ENCODE measurements at places on chromosomes 3 and 15.

DNA sequence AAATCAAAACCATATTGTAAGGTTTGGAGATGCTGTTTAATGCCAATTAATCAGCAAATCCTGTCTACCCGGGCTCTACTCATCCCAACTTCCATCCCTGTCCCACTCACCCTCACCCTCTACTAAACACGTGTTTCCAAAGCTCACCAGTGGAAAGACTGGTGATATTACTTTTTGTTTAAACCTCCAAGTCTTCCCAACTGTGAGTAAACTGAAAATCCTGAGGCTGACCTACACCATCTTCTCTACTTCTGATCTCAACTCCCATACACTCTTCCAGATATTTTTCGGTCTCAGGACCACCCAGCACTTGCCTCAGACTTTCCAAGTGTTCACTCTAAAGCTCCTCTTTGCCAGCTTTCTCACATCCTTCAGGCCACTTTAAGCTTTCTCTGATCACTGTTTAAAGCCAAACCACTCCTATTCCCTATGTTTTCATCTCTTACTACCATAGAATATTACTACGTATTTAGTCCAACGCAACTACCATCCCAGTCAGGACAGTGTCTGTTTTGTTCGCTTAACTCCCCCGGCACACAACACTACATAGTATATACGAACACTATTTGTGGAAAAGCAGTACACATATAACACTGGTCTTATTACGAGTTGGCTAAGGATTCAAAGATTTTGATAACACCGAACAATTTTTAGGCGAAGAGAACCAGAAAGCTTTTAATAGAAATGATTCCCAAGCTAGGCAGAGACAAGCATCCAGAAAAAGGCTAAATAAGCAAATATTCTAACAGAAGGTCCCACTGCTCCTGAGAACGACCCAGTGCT, 684 bp downstream of the RPL4 start:
- no peak for DNase-seq

DNA sequence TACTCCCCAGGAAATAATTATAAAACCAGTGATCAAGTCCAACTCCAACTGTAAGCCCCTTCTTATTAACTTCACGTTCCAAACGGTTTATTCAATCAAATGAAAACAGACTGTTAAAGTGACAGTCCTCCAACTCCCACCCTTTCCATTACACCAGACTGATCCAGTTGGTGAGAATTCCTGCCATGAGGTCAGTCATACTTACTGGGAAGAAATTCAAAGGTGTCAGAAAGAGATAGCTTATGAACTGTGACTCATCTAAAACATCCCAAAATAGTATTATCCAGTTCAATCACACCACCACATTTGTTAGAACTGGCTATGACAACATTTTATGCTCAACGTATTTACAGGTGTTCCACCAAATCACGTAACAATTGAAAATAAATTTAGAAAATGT, 19.5 kb downstream of the SMARCC1 start:
- DNase-seq: no peak

DNA sequence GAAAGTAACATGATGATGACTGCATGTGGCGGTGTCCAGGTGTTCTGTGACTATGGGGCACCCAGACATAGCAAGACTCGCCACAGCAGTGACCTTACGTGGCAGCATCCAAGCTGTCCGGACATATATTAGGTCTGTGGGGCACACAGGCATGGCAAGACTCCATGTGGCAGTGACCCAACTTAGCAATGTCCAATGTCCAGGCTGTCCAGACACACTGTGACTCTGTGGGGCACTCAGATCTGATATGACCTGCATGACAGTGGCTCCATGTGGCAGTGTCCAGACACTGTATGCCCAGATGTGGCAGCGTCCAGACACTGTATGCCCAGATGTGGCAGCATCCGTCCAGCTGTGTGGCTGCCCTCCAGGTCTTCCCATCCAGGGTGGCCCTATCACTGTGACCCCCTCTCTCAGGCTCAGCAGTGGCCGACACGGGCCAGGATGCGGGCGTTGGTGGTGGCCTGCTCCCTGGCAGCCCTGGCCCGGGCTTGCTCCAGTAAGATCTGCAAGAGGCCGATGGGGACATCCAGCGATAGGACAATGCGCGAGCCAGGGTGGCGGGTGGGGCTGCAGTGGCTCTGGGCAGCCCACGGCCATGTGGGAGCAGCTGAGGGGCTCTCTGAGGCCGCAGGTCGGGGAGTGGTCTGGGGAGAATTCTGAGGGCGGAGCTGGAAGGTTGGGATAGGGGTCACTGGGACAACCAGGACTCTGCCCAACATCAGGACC, 1.1 kb downstream of the UCN2 start:
- no peak for DNase-seq

DNA sequence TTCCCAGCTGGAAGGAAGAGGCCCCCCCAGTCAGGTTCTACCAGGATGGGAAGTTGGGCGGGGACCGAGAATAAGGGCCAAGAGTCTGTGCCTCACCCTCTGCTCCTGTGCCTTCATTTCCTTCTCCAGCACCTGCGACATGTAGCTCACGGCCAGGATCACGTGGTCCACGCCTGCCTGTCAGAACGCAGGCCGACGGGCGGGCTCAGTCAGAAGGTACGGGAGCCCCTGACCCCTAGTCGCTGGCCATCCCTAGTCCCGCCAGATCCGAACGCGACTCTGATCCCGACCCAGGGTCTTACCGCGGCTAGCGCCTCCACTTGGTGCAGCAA, 489 bp downstream of the GMPPB start:
- peak; percentile 55 for DNase-seq

DNA sequence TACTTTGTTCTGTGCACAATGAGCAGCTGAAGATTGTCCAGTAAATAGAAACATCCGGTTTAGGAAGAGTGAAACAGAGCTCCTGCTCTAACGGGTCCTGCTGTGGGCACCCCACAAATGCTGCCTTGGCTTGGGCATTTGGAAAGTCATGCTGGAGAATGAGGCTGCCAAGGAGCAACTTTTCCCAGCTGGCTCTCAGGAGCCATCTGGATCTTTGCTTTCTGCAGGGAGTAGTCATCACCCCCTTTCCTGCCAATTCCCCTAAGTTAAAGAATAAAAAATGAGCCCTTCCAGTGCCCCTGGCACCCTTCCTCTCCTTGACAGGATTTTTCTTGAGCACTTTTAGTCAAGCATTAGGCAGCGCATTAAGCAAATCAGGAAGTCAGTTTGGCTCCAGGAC, 90.0 kb downstream of the FAM43A start:
- no peak for DNase-seq

All from activated CD4-positive, alpha-beta T cell treated with anti-CD3 and anti-CD28 coated beads, Interleukin-2, amount 50 U/mL, for 1 hour (primary cell).